NK-92 treated with Interleukin-12 subunit alpha and Interleukin-12 subunit beta, amount 100 ng/mL, for 24 hours (cell line): ENCODE measurements at places on chromosomes 5 and 9.

- DNase-seq: no peak
Measured at GRCh38 chr5:132389585-132390286, 20.2 kb downstream of the SLC22A5 start.

GRCh38 chr5:107369622-107370021 is 301.1 kb downstream of the EFNA5 start:
- DNase-seq: no peak

GRCh38 chr9:25808554-25808953 is 130.3 kb upstream of the TUSC1 start:
- DNase-seq: no peak

GRCh38 chr5:91182763-91183162 is 200.4 kb downstream of the ARRDC3 start:
- DNase-seq: no peak

- no peak for DNase-seq
Measured at GRCh38 chr9:68978066-68978465, 35.8 kb downstream of the PRKACG start.

DNA sequence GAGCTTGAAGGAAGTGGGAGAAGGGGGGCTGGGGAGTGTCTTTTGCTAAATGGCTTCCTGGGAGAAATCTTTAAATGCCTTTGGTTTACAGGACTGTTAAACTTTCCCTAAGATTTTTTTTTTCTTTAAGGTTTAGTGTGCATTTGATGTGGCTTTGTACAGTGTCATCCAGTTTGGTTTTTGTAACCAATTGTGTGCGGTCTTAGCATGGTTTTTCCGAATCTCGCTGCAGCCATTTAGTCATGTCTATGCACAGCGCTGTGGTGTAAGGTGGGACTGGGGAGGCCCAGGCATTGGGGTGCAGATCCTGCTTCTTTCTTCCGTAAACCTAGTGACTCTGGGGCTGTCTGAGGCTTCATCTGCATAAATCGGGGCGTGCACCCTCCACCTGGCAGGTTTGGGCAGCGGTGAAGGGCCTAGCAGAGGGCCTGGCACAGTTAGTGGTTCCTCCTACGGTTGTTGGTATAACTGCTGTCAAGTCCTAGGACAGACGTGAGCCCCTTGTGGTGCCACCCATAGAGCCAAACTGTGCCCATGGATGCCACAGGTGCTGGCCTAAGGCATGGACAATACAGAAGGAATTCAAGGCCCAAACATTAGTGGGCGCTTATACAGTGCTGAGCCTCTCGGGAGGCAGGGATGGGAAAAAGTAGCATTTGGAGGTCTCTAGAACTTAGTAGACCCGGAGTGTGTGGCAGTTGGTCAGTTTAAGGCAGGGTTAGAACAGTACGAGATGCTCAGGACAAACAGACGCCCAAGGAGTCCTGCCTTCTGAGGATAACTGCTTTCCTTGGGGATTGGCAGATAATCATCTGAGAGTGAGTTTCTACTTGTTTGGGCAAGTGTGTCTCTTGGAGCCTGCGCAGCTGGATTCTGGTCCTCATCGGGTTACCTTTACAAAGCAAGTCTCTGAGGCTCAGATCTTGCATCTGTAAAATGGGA is 1.5 kb downstream of the PRRC2B start:
- peak; percentile 53 for DNase-seq

DNA sequence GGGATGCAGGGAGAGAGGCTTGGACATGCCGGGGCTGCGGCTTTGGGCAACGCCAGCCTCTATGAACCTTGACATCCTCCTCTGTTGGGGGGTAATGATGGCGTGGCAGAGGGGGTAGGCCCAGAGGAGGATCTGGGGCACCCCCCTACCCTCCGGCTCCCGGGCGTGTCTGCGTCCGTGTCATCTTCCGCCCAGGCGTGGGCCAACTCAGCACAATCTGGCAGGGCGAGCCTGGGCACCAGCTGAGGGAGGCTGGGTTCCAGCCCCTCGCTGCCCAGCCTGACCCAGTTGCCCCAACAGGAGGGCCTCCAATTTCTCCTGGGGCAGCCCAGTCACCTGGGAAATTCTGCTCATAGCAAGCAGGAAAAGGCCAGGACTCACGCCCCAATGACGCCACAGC is 62.9 kb upstream of the IL17B start:
- DNase-seq: no peak

- DNase-seq: no peak
Measured at GRCh38 chr9:129898185-129898584, 62.9 kb downstream of the USP20 start.

GRCh38 chr9:121360601-121361374 is 9.3 kb downstream of the STOM start:
- no peak for DNase-seq

- no peak for DNase-seq
Measured at GRCh38 chr5:39822020-39822419, 397.2 kb upstream of the DAB2 start.

DNA sequence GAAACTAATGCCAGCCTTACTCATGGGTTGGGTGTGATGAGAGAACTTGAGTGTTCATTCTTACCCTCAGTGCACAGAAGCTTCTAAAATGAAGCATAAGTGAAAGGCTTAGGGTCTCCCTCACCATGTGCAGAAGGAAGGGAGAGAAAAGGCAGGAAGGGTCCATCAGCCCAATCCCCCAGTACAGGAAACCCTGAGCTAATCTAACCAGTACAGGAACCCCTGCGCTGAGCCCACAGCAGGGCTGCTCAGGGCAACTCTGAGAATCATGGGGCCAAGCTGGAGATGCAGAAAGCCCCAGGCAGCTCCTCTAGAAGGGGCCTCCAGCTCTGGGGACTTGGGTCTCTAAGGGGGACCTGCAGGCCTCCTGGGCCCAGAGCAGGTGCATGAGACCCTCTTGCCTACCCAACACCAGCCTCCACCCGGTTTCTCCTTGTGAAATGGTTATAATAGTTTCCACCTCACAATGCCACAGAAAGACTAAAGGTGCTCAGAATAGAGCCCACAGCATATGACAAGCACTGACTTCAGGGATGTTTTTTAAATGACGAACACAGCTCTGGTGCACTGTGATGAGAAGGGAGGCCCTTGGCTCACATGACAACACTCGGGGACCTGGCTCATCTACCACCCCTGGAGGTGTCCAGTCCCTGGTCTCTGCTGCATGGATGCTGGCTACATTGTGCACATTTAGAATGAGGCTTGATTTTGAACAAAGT is 190.1 kb downstream of the ACTL7B start:
- no peak for DNase-seq

DNA sequence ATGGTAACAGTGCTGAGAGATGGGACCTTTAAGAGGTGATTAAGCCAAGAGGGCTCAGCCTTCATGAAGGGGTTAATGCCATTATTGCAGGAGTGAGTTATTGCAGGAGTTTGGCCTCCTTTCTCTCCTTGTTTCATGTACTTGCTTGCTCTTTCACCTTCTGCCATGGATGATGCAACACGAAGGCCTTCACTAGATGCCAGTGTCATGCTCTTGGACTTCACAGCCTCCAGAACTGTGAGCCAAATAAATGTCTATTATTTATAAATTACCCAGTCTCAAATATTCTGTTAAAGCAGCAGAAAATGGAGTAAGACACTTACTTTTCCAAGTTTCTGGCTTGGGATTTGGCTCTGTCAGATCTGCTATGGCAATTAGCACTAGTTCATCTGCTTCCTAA is 38.4 kb upstream of the RECK start:
- no peak for DNase-seq

DNA sequence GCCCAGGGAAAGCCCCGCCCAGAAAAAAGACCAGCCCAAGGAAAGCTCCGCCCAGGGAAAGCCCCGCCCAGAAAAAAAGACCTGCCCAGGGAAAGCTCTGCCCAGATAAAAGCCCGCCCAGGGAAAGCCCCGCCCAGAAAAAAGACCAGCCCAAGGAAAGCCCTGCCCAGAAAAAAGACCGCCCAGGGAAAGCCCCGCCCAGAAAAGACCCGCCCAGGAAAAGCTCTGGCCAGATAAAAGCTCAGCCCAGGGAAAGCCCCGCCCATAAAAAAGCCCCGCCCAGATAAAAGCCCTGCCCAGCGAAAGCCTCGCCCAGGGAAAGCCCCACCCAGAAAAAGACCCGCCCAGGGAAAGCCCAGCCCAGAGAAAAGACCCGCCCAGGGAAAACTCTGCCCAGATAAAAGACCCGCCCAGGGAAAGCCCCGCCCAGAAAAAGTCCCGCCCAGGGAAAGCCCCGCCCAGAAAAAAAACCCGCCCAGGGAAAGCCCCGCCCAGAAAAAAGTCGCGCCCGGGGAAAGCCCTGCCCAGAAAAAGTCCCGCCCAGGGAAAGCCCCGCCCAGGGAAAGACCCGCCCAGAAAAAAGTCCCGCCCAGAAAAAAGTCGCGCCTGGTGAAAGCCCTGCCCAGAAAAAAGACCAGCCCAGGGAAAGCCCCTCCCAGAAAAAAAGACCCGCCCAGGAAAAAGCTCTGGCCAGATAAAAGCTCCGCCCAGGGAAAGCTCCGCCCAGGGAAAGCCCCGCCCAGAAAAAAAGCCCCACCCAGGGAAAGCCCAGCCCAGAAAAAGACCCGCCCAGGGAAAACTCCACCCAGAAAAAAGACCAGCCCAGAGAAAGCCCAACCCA is 11.9 kb downstream of the GRIN1 start:
- no peak for DNase-seq

GRCh38 chr9:84266087-84266561 is 74.4 kb downstream of the SLC28A3 start:
- no peak for DNase-seq
